ENCODE measurements at places on chromosomes 4 and X.
A peak's percentile ranks its signal among the peaks of the same experiment; 100 is the strongest.

- no peak overlapping the region for H3K27ac ChIP-seq
- no peak overlapping the region for H3K4me3 ChIP-seq
- H3K36me3 ChIP-seq = no peaks in the 10 kb centered on the region
- H3K4me1 ChIP-seq = no peaks in the 10 kb centered on the region
These were observed 115.6 kb upstream of the SCML1 start for GRCh38 chrX:17621566-17622270.

GRCh38 chr4:143701365-143701764 lies 890 bp upstream of the FREM3 start:
- H3K4me3 ChIP-seq = no peak overlapping the region
- H3K36me3 ChIP-seq = no peaks in the 10 kb centered on the region
- no peak overlapping the region for H3K27ac ChIP-seq
- H3K27me3 ChIP-seq = peaks cover 26% of the 10 kb centered on the region

DNA sequence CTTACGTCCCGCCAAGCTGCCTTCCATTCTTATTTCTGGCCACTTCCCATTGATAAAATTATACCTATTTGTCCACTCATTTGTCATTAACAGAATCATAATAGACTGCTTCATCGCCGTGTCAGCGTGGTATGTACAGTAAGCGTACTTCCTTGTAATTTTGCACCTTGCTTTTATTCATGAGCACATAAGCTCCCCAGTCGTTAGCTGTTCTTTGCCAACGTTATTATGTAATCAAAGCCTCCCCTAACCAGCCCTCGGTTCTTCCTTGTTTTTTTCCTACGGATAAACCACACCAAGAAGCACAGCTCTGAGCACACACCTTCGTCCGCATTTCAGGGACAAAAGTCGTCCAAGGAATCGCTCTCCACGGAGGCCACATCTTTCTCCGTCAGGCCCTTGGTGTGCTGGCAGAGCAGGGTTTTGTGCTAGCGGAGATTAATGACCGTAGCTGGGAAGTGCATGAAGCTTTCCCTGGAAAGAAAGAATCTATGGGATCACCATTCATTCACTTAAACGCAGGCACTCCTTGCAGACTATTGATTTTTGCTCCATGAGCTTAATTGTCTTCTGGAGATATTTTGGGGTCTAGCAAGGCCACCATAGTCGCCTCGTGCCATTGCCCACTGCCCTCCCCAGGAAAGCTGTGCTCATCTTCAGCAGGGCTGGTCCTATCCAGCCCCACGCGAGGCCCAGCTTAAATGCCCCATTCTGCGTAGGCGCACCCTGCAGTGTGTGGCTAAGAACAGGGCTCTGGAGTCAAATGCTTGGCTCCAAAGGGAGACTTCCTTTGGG lies 200.9 kb upstream of the PSAPL1 start:
- no peaks in the 10 kb centered on the region for H3K36me3 ChIP-seq
- peaks cover 2% of the 10 kb centered on the region for H3K4me1 ChIP-seq
- no peak overlapping the region for H3K27ac ChIP-seq
- no peak overlapping the region for H3K4me3 ChIP-seq
- H3K27me3 ChIP-seq = no peaks in the 10 kb centered on the region

DNA sequence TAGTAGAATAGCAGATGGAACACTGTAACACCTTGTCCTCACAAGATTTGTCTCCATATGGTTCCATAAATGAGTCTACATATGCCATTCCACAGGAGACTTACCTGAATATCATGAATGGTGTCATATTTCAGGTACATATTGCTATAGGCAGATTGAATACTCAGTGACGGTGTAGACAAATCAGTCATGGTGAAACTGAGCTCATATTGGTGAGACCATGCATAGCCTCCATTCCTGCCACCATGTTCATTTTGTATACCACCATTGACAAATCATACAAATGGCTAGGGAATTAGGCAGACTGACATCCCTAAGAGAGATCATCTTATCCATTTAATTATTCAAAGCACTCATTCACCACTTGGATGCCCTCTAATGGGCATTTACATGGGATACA lies 38.0 kb upstream of the SPP1 start:
- H3K36me3 ChIP-seq = no peaks in the 10 kb centered on the region
- H3K27me3 ChIP-seq = no peaks in the 10 kb centered on the region
- H3K4me3 ChIP-seq = no peak overlapping the region
- peaks cover 4% of the 10 kb centered on the region for H3K4me1 ChIP-seq
- no peak overlapping the region for H3K27ac ChIP-seq

- H3K4me3 ChIP-seq = no peak overlapping the region
- no peak overlapping the region for H3K27ac ChIP-seq
- H3K36me3 ChIP-seq = no peaks in the 10 kb centered on the region
- no peaks in the 10 kb centered on the region for H3K4me1 ChIP-seq
These were observed 134.9 kb downstream of the KCTD8 start for GRCh38 chr4:44313702-44314101.

DNA sequence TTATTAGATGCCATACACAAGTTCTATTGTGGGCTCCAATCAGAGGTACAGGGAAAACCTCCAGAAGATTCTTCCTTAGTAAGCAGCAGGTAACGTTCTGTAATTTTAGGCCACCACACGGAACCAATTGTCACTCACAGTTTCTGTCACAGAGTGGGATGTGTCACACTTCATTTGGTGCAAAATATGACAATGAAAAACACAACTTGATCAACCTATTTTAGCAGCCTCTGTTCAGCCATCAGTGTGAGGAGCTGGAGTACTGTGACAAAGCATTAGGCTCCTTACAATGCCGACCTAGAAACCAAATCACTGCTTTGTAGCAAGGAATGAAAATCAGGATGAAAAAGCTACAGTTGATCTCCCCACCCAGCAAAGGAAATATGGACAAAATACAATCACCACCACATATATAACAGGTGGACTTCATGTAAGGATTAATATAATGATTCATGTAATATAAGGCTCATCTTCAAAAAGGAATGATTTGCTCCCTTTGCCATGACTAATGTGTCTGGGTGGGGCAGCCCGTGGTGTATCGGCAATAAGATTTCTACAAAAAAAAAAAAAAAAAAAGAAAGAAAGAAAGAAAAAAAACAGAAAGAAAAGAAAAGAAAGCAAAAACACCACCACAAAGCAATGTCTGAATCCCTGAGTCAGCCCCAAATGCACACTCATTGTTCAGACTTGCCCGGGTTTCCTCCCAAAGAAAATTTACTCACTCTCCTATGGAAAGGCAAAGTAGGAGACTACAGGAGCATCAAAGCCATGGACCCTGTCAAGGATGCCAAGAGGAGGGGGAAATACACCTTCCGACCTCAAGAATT lies 36.0 kb downstream of the SLC9A7 start:
- no peak overlapping the region for H3K4me3 ChIP-seq
- no peak overlapping the region for H3K27ac ChIP-seq

- no peaks in the 10 kb centered on the region for H3K27me3 ChIP-seq
- H3K36me3 ChIP-seq = no peaks in the 10 kb centered on the region
- DNase-seq = peak; percentile 29
- no peaks in the 10 kb centered on the region for H3K4me1 ChIP-seq
These were observed 253.2 kb downstream of the ANKRD50 start for GRCh38 chr4:124459196-124459940.

DNA sequence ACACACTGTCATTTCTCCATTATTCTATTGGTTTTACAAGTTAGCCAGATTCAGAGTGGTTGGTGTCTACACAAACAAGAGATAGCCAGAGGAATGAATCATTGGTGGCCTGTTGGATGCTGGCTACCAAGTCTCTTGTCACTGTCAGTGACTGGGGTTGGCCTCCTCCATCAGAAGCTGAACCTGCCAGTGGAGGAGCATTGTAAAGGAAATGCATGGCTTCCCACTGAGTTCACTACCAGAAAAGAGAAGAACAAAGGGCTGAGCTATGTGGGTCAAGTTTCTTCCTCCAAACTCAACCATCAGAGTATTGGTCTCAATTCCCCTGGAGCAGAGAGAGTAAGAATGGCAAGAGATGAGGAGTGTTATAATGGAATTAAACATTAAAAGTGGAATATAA lies 26.5 kb upstream of the ANKRD50 start:
- no peaks in the 10 kb centered on the region for H3K36me3 ChIP-seq
- no peaks in the 10 kb centered on the region for H3K27me3 ChIP-seq
- no peak overlapping the region for H3K27ac ChIP-seq
- DNase-seq = peak; percentile 72
- H3K4me1 ChIP-seq = no peaks in the 10 kb centered on the region

DNA sequence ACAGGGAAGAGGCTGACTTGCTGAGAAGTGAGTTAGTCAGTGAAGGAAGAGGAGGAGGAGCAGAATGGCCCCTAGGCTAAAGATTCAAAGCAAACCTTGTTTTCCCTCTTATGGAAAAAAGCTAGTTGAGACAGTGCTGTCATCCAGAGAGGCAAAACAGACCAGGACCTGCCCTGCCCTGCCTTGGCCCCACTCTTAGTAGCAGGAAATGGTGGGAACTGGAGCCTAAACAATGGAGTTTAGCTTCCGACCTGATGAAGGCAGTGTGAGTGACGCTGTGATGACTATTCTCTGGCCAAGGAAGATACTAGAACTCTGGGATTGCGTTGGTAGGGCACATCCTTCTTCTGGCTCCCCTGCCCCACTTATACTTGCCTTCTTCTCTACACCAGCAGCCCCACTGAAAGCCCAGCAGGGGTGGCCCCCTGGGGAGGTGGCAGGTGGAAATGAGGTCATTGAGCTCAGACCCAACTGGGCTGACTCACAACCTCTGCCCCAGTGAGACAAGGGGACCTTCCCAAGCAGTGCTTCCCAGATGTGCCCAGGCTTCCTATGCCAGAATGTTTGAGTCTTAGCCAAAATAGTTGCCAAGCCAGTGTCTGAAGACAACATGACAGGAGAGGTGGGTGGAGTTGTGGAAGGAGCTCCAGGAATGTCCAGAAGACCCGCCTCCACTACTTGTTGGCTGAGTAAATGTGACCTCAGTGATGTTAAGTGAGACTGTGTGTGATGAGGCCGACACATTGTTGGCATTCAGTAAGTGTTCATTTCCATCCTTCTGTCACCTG lies 38.8 kb downstream of the MSN start:
- H3K27ac ChIP-seq = no peak overlapping the region
- no peaks in the 10 kb centered on the region for H3K36me3 ChIP-seq
- H3K4me3 ChIP-seq = no peak overlapping the region
- no peak for DNase-seq
- H3K27me3 ChIP-seq = no peaks in the 10 kb centered on the region

DNA sequence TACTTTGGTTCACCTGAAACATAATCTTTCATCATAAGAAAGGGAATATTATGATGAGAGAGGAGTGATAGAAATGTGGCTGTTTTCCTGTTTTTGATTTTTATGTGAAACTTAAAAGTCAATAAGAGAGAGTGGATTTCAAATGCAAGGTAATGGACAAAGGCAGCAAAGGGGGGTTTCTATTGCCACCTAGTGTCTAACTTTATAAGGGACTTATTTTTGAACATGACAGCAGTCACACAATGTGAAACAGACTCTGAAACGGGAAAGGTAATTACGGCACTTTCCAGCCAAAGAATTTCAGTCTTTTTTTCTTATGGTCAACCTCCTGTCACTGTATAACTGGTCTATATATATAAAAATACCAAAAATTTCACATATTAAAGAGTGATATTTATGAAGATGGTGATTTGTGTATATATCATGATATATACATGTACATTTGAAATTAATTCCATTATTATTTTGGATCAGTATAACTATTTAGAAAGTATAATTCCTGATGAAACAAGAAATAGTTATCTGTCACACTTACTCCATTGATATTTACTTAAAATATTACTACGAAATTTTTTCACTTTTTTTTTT lies 127.1 kb downstream of the FBXO8 start:
- no peaks in the 10 kb centered on the region for H3K27me3 ChIP-seq
- H3K4me3 ChIP-seq = no peak overlapping the region
- H3K4me1 ChIP-seq = no peaks in the 10 kb centered on the region
- no peak overlapping the region for H3K27ac ChIP-seq
- DNase-seq = no peak

DNA sequence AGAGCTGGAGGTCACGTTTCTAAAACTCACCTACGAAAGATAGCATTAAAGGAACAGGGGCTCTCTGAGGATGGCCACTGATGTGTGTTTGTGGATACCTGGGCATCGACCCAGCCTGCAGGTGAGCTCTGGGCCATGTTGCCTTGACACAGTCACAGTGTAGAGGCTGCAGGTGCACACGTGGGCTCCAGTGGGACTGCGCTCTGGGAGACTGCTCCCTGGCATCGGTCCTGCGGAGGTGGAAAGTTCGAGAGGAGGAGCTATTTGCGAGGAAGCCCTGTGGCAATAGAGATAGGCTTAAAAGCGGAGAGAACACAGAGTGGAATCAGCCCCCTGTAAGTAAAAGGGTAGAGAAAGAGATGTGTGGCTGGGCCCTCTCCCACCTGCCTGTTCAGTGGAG lies 12.3 kb upstream of the TADA2B start:
- H3K27ac ChIP-seq = no peak overlapping the region
- H3K27me3 ChIP-seq = no peaks in the 10 kb centered on the region
- DNase-seq = no peak
- no peak overlapping the region for H3K4me3 ChIP-seq
- H3K36me3 ChIP-seq = peaks cover 14% of the 10 kb centered on the region
- H3K4me1 ChIP-seq = no peaks in the 10 kb centered on the region

GRCh38 chr4:119493419-119493818 lies 135.2 kb downstream of the PDE5A start:
- H3K36me3 ChIP-seq = no peaks in the 10 kb centered on the region
- no peak for DNase-seq
- no peak overlapping the region for H3K4me3 ChIP-seq
- H3K4me1 ChIP-seq = no peaks in the 10 kb centered on the region
- H3K27me3 ChIP-seq = no peaks in the 10 kb centered on the region

DNA sequence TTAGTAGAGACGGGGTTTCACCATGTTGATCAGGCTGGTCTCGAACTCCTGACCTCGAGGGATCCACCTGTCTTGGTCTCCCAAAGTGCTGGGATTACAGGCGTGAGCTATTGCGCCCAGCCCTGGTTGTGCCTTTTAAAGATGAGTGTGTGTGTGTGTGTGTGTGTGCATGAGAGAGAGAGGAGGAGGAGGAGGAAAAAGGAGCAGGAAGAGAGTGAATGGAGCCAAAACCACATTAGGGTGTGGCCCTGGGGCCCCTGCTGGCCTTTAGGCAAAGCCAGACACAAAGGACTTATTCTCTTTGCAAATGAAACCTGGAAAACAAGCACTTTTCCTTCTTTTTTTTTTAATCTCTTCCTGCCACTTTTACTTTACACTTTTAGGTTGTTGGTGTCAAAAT lies 48.2 kb upstream of the KLF3 start:
- H3K27ac ChIP-seq = no peak overlapping the region
- H3K4me1 ChIP-seq = no peaks in the 10 kb centered on the region
- DNase-seq = no peak
- no peaks in the 10 kb centered on the region for H3K36me3 ChIP-seq
- no peaks in the 10 kb centered on the region for H3K27me3 ChIP-seq
- H3K4me3 ChIP-seq = no peak overlapping the region
